T-helper 22 cell (primary cell): ENCODE measurements at places on chromosomes 1 and 21.

GRCh38 chr1:45097944-45098343, 85.9 kb downstream of the UROD start:
- no peak for DNase-seq

DNA sequence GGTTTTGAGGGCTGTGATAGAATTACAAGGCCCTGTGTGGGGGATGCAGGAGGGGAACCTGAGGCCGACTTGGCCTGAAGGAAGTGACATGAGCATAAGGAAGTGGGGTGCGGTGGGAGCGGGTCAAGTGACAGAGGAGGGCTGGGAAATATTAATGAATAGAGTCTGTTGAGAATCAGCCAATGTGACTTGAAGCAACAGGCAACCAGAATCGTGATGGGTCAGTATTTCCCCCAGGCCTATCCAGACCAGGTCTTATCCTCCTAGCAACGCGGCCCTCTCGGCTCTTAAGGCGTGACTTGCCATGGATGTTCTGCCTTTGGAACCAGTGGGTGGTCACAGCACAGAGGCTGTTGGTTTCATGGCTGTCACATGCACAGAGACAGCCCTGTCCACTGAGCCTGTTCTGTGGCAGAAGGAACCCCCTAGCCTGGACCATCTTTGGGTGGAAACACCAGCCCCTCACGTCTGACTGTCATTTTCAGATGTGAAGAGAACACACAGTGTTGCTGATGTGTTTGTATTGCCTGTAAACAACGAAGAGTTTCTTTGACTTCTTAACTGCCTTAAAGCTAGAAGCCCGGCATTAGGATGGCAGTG, 468.8 kb downstream of the CAMTA1 start:
- no peak for DNase-seq

- no peak for DNase-seq
Measured at GRCh38 chr21:42479582-42479981, 16.4 kb downstream of the RSPH1 start.

DNA sequence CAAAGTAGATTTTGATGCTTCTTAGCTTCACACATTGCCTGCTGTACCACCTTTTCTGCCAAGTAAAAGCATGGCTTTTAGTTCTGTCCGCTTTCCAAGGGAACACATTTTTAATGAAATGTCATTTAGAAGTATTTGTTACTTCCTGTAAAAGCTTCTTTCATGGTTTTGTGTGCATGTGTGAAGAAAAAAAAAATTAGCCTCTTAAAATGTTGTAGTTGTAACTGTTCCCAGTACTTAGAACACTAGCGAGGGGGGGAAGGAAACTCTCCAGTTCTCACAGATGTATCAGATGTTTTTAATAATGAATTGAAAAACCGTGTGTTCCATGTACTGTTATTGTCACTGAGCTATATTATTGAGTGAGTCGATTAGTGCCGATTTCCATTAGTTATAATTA, 568.3 kb upstream of the ADGRL2 start:
- no peak for DNase-seq

- DNase-seq = no peak
Measured at GRCh38 chr1:64490213-64490818, 20.4 kb downstream of the CACHD1 start.

- no peak for DNase-seq
Measured at GRCh38 chr21:34754690-34755647, 86.2 kb downstream of the CLIC6 start.

DNA sequence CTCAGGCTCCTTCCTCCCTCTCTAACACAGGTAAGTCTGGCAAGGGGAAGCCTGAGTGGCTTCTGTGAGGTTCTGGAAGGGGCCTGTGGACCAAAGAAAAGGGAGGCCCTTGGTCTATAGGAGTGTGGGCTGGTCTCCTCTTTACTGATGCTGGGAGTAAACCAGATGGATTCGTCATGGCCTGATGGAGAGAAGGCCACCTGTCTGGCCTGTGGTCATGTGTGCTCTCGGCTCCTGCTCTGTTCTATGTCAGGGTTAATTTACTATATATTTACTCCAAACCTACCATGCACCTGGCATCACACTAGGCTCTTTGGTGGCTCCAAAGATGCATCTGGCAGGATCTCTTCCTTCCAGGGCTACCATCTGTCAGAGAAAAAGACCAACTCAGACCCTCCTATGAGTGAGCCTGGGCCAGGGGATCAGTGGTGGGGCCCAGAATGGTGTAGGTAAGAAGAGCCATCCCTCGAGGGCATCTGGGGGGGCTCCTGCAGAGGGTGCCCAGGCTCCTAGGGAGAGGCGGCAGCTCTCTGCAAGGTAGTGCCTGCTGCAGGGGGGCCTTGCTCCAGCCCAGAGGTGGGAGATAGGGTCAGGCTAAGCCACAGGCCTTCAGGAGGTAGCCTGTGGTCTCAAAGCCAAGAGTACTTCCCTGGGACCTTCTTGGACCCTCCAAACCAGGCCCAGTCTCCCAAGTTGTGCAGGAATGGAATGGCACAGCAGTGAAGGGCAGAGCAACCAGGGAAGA, 68.2 kb upstream of the SELENON start:
- DNase-seq = no peak

- DNase-seq = no peak
Measured at GRCh38 chr1:116460261-116460660, 87.2 kb downstream of the ATP1A1 start.

DNA sequence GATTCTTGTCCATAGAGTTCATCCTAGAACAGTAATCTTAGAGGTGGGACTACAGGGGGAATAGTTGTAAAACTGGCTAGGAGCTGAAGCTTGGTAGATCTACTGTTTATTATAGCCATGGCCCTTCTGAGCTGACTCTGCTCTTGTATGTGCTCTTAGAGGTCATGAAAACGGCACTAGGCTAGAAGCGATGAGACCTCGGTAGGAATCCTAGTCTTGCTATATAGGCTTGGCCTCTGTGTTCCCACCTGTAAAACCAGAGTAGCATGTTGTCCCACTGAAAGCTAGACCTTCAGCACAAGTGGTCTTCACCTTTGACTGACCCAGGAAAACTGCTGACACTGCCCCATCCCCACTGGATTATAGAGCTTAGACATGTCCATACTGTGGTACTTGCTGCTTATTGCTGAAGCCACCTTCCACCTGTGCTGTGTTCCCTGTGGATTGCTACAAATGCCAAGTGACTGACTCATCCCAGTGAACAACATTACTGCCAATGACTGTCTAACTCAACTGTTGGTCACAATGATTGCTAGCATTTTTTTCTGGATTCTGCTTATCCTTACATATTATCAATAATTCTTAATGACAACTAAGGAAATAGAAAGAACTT, 23.0 kb upstream of the PIGC start:
- no peak for DNase-seq

GRCh38 chr1:202951437-202951836, 6.7 kb downstream of the ADIPOR1 start:
- no peak for DNase-seq

DNA sequence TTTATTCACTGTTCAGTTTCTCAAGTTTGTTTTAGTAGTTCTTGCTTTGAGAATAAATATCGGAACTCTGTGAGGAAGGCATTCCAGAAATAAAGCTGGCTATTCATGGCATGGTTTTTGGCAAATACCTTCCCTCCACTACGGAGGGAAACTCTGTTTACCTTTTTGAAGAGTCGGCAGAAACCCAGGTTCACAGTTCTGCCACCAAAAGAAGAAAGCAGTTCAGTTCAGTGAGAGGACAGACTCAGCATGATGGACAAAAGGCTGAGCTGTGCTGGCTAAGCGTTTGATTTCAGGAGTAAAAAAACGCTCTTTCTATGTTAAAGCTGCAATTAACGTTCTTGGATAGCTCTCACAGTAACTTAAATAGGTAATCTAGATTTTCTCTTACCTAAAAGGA, 42.4 kb downstream of the CNN3 start:
- no peak for DNase-seq

DNA sequence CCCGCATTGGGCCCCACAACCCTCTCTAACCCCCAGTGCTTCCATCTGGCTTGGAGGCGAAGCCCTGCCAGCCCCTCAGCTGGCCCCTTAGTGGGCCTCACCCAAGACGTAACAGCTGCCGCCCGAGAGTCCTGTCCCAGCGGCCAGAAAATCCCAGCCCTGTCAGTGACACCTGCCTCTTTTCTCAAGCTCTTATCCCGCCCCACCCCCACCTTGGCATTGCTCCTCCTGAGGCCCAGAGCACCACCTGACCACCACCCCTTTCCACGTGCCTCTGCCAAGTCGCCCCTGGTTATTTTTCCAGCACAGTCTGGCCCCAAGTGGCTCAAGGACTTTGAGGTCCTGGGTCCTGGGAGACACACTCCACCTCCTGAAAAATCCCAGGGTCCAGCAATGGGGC, 5.9 kb upstream of the CTRC start:
- DNase-seq = no peak

GRCh38 chr1:119987112-119987511, 82.3 kb downstream of the NOTCH2 start:
- no peak for DNase-seq

GRCh38 chr1:219441884-219442283, 171.0 kb downstream of the ZC3H11B start:
- no peak for DNase-seq

DNA sequence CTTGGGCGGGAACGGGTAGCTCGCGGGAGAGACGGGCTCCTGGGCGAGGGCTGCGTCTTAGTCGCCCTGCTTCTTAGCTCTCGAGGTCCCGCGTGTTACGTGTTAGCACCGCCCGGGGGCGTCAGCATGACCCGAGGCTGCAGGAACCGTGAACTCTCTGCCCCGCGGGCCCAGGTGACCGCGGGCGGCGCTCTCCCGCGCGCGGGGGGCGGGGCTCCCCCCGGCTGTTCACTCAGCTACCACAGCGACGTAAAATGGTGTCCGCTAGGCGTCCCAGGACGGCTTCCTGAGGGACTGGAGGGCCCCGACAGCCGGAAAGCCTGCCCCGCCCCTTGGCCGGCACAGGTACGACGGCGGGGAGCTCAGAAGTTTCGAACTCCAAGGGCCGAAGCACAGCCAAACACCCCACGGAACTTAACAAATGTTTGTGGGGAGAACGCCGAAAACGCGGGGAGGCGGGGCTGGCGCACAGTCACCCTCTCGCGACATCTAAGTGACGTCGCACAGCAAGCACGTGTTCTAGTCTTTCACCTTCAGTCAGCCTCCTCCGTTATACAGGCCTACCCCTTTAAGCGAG, 780 bp upstream of the RBM15 start:
- peak; percentile 91 for DNase-seq

- no peak for DNase-seq
Measured at GRCh38 chr1:233527818-233528217, 86.1 kb upstream of the KCNK1 start.

GRCh38 chr1:89444791-89445190, 79.8 kb upstream of the LRRC8B start:
- no peak for DNase-seq

DNA sequence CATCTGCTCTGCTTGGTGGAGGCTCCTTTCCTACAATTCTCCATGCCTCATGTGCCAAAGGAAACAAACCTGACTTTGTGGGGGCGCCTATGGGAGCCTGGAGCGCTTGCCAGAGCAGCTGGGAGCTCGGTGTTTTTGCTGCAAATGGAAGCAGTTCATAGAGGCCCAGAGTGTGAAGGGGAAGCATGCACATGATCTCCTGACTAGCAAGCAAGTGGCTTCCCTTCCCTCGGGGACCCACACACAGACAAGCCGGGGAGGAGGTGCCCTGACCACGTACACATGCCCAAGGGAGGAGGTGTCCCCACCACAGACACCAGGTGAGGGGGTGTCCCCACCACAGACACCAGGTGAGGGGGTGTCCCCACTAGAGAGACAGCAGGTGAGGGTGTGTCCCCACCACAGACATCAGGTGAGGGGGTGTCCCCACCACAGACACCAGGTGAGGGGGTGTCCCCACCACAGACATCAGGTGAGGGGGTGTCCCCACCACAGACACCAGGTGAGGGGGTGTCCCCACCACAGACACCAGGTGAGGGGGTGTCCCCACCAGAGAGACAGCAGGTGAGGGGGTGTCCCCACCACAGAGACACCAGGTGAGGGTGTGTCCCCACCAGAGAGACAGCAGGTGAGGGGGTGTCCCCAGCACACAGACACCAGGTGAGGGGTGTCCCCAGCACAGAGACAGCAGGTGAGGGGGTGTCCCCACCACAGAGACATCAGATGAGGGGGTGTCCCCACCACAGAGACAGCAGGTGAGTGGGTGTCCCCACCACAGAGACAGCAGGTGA, 106.8 kb downstream of the CRYAA start:
- DNase-seq = no peak

- no peak for DNase-seq
Measured at GRCh38 chr1:88228114-88228513, 456.0 kb upstream of the PKN2 start.

DNA sequence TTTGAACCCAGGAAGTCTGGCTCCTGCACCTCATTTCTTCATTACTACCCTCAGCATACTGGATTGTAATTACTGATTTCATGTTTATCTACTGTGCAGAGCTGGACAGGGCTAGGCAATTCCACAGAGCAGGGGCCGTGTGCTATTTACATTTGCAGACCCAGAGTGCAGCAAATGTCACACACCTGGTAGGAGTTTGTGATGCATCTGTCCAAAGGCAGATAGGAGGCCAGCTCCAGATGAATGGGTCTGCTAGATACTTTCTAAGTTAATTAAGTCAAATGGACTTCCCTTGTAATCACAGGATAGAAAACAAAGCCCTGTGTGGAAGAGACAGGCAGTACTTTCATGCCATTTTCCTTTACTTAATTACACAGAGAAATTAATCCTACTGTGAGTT, 46.2 kb downstream of the PGBD5 start:
- no peak for DNase-seq

DNA sequence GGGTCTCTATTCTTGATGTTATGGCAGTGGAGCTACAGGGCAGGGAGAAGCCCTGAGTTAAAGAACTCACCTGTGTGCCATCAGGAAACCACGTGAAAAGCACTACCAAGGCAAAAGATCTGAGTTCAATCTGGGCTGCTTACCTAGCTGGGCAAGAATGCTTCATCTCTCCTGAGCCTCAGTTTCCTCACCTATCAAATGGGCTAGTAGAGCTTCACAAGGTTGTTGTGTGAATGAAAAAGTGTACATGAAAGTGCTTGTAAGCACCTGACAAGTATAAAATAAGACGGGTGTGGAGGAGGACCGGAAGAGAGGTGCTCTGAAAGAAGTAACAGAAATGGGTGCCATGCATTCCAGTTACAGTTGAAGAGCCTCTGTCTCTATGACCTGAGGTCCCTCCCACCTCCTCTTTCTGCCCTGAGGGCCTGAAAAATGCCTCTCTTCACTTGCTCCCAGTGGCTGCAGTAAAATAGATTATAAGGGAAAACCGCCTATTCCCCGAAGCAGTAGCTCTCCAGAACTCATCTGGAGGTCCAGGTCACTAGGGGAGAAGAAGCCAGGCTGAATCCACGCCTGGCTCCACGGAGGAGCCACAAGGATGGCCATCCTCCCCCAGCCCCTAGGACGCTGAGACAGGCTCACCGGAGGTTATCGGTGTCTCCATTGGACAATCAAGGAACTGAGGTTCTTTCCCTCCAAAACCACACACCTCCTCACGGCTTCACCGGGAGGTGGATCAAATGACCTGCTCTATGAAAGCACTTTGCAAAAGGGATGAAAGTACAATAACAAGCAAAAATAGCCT, 1.4 kb downstream of the GPR161 start:
- no peak for DNase-seq
